ENCODE measurements at places on chromosomes 1 and 21.
A peak's percentile ranks its signal among the peaks of the same experiment; 100 is the strongest.

DNA sequence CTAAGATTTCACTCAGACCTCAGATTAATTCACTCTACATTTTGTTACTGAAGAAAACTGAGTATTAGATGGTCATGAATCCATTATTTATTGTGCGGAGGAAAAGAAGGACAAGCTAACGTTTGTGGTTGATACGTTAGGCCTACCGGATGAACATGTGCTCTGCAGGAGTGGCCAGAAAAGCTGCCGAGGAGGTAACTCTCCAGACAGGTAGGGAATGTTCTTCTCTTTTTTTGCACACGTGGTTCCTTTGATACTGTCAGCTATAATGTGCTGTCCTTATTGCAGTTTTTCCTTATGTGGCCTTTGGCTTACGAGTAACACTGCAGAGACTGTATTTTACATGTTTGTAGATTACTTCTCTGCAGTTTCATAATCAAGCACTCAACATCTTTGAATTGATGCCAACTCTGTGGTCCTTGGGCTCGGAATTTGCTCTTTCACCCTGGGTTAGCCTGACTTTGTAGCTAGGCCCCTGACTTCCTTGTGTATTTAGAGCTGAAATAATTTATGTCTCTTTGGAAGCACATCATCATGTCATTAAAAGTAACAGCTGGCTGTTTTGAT, 13.6 kb downstream of the MTR start:
- no peak for DNase-seq

DNA sequence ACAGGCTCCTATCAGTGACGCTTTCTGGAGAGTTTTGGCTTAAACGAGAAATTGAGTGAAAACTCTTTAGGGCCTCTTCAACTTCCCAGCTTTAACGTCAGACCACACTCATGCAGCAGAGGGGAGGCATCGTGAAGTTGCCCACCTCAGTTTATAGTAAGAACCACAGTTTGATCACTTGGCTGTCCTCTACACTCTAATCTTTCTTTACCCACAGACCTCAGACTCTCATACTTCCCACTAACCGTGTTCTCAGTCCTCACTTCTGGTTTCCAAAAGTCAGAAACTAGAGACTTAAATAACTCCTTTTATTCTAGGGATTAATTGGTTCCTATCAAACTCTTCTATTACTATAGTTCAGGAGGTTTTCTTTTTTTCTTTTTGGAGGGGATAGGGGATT, 302.2 kb downstream of the NTNG1 start:
- DNase-seq = no peak

- no peak for DNase-seq
These were observed 1.5 kb downstream of the RPL22 start for GRCh38 chr1:6197746-6198427.

DNA sequence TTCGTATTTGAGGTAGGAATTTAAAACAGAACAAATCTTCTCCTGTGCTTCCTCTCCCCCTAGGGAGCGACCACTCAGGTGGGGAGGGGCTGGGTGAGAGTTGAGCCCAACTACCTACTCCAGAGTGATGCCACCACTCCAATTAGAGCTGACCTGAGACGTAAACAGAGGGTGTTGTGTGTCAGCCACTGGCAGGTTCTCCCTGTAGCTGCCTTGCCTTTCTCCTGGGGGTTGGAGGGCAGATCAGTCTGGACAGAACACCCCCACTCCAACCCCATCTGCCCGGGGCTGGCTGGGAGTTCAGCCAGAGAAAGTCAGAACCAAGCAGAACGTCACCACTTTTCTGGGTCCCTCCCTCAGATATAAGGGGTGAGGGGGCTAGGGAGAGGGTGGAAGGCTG, 2.0 kb downstream of the HPDL start:
- no peak for DNase-seq

GRCh38 chr1:76029331-76029730, 45.2 kb upstream of the ST6GALNAC3 start:
- no peak for DNase-seq

- DNase-seq = no peak
These were observed 16.0 kb downstream of the PLCH2 start for GRCh38 chr1:2492091-2492490.

DNA sequence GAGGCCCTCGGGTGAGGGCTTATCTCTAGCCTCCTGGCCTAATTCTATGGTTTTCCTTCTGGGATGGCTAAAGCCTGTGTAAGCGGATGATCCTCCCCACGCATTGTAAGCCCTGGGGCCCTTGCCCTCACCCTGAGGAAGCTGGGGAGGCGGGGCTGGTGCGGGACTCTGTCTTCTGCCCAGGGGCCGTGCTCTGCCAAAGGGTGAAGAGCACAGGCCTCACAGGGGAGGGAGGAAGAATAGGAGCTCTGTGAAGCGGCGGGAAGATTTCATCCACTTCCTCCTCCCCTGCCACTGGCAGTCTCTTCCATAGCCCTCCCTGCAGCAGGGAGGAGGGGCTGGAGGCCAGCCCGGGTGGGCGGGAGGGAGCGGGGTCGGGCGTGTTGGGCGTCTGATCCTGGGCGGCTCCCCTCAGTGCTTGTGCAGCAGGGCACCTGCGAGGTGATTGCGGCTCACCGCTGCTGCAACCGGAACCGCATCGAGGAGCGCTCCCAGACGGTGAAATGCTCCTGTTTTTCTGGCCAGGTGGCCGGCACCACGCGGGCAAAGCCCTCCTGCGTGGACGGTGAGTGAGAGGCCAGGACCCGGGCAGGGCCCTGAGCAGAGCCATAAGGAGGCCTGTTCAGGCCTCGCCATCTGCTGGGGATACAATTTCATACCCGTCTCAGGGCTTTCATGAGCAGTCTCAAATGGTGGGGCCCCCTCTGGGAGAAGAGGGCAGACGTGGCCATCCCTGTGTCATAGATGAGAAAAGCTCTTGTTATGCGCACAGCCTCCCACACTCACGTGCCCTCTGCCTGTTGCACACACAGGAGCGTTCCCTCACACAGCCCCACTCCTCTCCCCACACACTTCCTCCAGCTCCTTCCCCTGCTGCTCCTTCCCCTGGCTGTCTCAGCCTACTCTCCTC, 7.7 kb upstream of the PPM1J start:
- DNase-seq = peak; percentile 98

- DNase-seq = no peak
These were observed 341.0 kb downstream of the SMYD3 start for GRCh38 chr1:246165826-246166709.

- no peak for DNase-seq
These were observed 357.1 kb upstream of the SGIP1 start for GRCh38 chr1:66176832-66177231.

DNA sequence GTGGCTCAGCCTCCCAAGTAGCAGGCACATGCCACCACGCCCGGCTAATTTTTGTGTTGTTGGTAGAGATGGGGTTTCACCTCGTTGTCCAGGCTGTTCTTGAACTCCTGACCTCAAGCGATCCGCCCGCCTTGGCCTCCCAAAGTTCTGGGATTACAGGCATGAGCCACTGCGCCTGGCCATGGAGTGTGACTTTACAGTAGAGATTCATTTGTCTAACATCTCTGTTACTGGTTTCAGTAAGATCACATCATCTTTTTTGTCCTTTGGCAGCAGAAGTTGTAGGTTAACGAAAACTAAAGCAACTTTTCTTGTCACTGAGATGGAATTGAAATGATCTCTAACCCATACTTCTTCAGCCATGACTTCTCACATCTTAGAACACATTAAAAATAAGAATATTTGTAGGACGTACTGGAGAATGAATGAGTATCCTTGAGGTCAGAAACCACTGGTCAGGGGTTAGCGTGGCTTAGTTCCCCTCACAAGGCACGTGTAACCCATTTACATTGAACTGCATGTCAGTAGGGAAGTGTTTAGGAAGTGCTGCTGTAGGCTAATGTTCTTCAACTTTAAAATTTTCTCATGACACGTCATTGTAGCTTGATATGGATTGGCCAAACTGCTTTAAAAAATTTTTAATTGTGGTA, 75.9 kb downstream of the CAMTA1 start:
- DNase-seq = no peak

- no peak for DNase-seq
These were observed 37.7 kb downstream of the RRP1 start for GRCh38 chr21:43827015-43827611.

DNA sequence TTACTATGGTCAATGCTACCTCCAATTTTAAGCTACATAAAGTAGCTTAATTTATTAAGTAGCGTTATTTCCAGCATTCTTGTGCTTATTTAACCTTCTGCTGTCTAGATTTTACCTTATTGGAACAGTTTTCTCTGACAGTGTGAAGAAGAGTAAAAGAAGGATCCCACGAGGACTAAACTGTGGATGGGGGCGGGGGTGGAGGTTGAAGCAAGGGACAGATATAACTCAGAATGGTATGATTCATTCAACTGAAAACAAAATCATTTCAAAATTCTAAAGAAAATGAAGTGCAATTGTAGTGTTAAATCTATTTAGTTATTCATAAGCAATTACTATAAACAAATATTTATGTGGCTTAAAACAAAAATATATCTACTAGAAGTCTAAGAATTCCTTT, 11.5 kb upstream of the VAV3 start:
- no peak for DNase-seq

GRCh38 chr1:9331016-9331415, 38.3 kb downstream of the SPSB1 start:
- DNase-seq = no peak

- no peak for DNase-seq
These were observed 104.0 kb downstream of the PPIAL4G start for GRCh38 chr1:148379170-148379500.

DNA sequence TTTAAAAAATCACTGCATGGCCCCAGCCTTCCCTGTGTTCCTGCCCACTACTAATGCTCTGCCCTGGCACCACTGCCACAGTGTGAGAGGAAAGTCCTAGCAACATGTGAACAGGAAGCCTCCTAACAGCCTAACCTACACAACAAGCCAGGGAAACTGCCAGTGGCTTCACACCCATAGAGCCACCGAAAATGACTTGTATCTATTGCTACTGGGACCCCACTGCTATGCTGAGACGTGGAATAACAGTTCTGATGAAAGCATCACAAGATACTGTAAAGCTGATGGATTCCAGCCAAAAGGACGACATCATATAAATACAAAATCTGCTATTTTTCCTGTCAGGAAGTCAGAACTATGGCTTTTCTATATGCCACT, 74.9 kb downstream of the JAK1 start:
- DNase-seq = no peak

DNA sequence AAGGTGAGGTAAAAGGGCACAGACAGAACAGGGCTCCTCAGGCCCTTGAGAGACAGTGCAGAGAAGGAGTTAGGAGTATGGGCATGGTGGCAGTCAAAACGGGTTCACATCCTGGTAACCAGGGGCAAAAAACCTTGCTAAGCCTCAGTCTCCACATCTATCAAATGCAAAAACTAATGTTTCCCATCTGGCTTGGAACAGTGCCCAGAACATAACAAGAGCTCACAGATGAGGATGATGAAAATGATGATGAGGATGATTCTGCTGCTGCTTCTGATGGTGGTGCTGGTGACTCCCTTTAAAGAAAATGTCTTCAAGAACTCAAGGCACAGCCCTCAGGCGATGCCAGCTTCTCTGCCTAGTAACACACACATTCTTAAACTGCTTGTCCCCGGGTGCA, 24.1 kb downstream of the HHIPL2 start:
- no peak for DNase-seq

DNA sequence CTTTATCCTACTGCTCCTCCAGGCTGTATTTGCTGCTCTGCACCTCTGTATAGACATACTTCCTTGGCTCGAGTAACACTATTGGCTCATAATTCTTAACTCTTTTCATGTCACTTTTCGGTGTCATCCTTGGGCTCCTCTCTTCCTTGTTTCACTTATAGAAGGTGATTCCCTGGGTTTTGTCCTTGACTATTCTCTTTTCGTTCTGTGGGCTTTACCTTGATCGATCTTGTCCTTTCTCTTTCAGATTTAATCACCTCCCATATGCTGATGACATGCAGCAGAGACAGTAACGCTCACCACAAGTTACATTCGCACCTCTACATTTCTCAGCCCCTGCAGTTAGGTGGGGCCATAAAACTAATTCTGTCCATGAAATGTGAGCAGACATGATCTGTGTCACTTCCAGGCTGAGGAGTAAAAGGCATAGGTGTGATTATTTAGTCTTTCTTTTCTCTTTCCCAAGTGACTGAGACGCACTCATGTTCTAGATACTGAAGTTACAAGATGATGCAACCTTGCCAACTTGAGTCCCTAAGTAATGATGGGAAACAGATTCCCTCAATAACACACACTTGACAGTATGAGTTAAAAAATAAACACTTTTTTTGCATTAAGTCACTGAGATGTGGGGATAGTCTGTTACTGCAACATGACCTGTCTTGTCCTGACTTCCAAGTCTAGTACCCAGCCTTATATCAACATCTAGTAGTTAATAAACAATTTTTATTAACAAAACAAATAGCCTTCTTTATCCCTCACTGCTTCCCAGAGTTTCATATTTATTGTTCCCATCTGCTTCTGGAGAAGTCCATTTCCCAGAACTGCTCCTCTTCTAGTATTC, 49.9 kb upstream of the HAO2 start:
- DNase-seq = no peak

- DNase-seq = no peak
These were observed 5.1 kb upstream of the SMIM1 start for GRCh38 chr1:3767328-3767925.

- DNase-seq = no peak
These were observed 297.0 kb downstream of the HHAT start for GRCh38 chr1:210625715-210626114.

DNA sequence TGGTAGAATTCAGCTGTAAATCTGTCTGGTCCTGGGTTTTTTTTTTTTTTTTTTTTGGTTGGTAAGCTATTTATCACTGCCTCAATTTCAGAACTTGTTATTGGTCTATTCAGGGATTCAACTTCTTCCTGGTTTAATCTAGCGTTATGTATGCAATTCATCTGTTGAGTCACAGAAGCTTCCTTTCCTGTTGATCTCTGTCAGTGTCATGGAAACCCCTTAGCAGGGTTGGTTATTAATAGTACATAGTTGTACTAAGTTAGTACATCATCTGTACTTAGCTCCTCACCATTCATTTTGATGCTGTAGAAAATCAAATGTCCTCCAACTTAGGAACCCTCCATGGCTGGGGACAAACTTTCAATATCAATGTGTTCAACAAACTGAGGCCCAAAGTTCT, 51.0 kb upstream of the BARHL2 start:
- DNase-seq = no peak

- DNase-seq = no peak
These were observed 54.3 kb downstream of the ZNF697 start for GRCh38 chr1:119593805-119594204.

Data from WERI-Rb-1 (cell line).